ENCODE measurements at places on chromosomes 5 and 9.

GRCh38 chr5:156386976-156387375 is 60.0 kb downstream of the SGCD start:
- DNase-seq = no peak

DNA sequence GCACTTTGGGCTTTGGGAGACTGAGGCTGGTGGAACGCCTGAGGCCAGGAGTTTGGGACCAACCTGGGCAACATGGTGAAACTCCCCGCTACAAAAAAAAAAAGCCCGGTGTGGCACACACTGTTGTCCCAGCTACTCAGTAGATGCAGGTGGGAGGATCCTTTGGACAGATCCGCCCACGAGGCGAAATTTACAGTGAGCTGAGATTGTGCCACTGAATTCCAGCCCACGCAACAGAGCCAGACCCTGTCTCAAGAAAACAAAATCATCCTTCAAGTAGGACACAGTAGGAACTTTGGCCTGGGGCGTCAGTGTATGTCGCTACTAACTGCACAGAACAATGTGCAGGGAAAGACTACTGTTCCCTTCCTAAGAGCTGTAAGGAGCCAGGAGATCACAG is 4.8 kb downstream of the RPS14 start:
- DNase-seq = no peak

GRCh38 chr9:107299437-107299836 is 16.4 kb downstream of the RAD23B start:
- peak; percentile 22 for DNase-seq

GRCh38 chr5:38078161-38078560 is 180.2 kb upstream of the EGFLAM start:
- DNase-seq = peak; percentile 45

DNA sequence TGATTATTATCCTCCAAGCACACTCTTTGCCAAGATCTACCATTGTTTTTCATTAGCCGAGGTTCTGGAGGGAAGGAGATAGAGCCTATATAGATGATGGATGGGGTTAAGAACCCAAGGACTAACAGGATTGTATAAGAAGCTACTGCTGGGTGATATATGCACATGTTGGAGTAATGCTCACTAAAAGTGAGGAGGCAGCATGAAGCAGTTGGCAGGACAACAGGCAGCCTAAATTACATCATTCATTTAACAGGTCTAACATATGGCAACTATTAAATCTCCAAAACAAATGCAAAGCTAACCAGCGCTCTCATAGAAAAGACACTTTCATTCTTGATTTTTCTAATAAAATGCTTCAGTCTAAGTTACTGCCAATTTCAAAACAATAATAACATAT is 293.2 kb downstream of the EPB41L4A start:
- no peak for DNase-seq

- no peak for DNase-seq
Observed at GRCh38 chr9:30591461-30591860, 1793.0 kb upstream of the ACO1 start.

GRCh38 chr5:135880278-135880677 is 15.4 kb downstream of the IL9 start:
- DNase-seq = no peak

- no peak for DNase-seq
Observed at GRCh38 chr9:32940740-32941139, 60.7 kb downstream of the APTX start.

GRCh38 chr9:134687556-134687955 is 46.0 kb downstream of the COL5A1 start:
- no peak for DNase-seq

- no peak for DNase-seq
Observed at GRCh38 chr5:81022688-81023084, 62.5 kb downstream of the RASGRF2 start.

Data from mesenchymal stem cell (in vitro differentiated cells and primary cell).